ENCODE measurements at places on chromosomes 12 and 14.
A peak's percentile ranks its signal among the peaks of the same experiment; 100 is the strongest.

- DNase-seq: peak; percentile 13
Observed at GRCh38 chr14:67943947-67944346, 124.4 kb downstream of the RAD51B start.

DNA sequence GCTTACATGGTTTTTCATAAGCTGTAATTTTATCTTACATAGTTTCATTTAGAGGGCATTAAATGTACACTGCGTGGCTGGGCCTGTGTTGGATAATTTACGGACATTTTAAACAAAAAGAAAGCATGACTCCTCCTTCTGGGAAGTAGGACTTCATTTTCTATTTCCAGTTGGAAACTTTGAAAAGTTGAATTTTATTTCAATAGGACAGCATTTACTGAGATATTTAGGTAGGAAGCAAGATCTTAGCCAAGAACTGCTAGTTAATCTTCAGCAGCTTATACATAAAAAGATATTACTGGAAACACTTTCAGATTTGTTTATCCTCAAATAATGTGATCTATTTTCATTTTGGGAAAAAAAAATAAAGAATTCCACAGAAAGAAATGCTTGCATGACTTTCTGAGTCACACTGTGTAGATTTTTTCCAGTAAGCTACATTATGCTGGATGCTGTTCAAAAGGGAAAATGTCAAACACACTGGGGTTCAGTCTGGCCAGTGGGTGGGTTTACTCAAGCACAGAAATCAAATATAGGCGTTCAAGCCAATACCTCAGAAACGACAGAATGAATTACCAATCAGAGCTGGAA, 239.4 kb upstream of the KRR1 start:
- DNase-seq: no peak

- no peak for DNase-seq
Observed at GRCh38 chr12:6192604-6193380, 7.4 kb upstream of the CD9 start.

DNA sequence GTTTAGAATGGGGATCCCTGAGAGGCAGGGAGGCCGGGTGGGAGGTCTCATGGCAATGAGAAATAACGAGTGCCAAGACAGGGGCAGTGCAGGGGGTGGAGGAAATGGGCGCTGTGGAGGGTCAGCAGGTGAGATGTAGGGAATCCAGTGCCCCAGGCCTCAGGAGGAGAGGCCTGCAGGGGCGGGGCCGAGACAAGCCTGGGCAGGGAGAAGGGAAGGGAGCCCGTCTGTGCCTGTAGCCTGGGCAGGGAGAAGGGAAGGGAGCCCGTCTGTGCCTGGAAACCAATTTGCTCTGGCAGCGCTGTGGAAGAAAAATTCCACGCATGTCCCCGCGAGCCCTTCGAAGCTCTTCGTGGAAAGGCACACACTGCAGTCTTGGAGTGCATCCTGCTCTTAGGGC, 10.6 kb upstream of the NCOR2 start:
- no peak for DNase-seq

GRCh38 chr12:55938826-55939501, 8.0 kb downstream of the DGKA start:
- no peak for DNase-seq

GRCh38 chr12:84802161-84802560, 110.4 kb downstream of the SLC6A15 start:
- DNase-seq: no peak

GRCh38 chr12:56565510-56566101, 44.0 kb downstream of the RBMS2 start:
- DNase-seq: no peak

DNA sequence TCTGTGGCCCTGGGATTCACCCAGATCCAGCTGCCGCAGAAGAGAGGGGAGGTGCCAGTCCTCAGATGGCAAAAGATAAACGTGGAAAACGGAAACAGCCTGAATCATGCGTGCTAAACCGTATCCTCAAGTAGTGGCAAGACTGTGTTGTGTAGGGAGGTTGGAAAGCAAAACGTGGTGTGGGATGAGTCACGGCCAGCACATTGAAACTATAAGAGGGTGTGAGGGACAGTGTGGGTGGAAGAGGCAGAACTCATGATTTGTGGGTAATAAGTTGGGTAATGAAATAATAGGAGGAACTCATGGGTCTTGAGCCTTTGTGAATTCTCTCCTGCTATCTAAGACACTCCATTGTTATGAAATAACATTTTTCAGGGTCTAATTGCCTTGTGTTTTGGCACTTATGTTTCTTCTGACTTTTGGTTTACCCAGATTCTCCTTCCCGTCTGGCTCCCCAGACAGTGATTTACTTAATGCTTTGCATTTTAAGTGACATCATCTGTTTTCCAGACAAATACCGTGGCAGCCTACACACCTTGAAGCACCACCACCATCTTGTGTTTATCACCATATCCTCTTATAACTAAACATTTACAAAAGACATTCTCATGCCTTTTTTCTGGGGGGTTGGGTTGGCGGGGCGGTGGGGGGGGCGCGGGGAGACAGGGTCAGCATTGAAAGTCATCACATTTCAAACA, 62.3 kb upstream of the PTCSC3 start:
- no peak for DNase-seq

GRCh38 chr12:53971129-53971528, 1.8 kb upstream of the HOXC11 start:
- no peak for DNase-seq

- DNase-seq: no peak
Observed at GRCh38 chr12:67533159-67533558, 115.4 kb upstream of the DYRK2 start.

All from stimulated activated CD8-positive, alpha-beta memory T cell treated with anti-CD3 and anti-CD28 coated beads, Interleukin-15, amount 100 ng/mL, for 4 hours (primary cell).